ENCODE measurements at places on chromosomes 5 and 9.

DNA sequence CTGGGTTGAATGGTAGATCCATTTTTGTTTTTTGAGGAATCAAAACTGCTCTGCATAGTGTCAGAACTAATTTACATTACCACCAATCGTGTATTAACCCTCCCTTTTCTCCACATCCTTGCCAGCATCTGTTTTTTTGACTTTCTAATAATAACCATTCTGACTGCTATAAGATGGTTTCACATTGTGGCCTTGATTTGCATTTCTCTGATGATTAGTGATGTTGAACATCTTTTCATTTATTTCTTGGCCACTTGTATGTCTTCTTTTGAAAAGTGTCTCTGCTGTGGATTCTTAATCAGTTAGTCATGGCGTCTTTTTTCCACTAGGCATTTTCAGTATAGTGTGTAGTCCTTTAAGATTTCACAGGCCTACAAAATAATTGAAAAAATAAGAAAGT, 2144.3 kb upstream of the C9orf72 start:
- no peak for DNase-seq

DNA sequence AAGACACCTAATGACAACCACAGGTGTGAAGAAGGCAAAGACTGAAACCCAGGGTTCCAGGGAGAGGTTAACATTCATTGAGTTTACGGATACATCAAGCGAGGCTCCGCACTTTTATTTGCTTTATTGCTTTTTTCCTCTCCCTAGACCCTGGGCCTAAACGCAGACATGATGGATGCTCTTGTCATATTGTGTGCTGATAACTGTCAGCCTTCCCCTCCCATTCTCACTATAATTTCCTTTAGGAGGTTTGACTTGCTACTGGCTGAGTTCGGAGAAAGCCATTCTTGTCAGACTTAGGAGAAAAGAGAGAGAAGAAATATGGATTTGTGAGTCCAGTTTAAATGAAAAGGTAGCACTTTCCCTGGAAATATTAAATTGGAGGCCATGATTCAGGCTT, 471.6 kb downstream of the DNAH5 start:
- no peak for DNase-seq

DNA sequence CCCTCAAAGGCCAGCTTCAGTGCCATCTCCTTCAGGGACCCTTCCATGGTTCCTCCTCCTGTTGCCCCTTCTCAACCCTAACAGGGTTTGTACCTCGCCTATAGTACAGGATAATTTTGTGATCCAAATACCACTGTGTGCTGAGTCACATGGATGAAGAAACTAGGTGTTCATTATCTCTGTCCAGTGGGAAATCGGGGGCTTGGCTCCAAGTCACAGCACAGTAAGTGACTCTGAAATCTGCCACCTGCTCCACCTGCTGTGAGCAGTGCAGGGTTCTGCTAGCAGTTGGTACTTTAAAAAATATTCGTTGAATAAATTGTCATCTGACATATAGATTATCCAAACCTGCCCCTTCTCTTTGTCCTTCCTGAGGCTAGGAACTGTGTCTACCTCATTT, 123.2 kb upstream of the OTULINL start:
- DNase-seq, result no peak

- DNase-seq, result no peak
Observed at GRCh38 chr9:92627651-92628050, 42.3 kb downstream of the IPPK start.

- no peak for DNase-seq
Observed at GRCh38 chr9:20496328-20496727, 126.0 kb downstream of the MLLT3 start.

GRCh38 chr9:29802454-29802853, 2229.2 kb upstream of the C9orf72 start:
- DNase-seq, result no peak

DNA sequence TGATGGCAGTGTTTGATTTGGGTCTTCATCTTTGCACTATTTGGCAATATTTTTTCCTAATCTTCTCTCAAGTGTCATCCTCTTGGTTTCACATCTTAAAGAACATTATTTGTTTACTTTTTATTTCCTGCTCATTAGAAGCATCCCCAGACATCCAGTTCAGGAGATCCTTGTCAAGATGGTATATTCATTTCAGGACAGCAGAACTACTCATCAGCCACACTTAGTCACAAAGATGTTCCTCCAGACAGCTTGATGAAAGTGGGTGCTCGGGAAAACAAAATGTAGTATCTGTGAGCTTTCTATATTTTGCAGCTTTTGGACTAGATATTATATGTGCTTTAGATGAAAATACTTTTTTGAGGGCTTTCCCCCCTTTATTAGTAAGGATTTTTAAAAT, 72.1 kb upstream of the SREK1 start:
- DNase-seq, result no peak

DNA sequence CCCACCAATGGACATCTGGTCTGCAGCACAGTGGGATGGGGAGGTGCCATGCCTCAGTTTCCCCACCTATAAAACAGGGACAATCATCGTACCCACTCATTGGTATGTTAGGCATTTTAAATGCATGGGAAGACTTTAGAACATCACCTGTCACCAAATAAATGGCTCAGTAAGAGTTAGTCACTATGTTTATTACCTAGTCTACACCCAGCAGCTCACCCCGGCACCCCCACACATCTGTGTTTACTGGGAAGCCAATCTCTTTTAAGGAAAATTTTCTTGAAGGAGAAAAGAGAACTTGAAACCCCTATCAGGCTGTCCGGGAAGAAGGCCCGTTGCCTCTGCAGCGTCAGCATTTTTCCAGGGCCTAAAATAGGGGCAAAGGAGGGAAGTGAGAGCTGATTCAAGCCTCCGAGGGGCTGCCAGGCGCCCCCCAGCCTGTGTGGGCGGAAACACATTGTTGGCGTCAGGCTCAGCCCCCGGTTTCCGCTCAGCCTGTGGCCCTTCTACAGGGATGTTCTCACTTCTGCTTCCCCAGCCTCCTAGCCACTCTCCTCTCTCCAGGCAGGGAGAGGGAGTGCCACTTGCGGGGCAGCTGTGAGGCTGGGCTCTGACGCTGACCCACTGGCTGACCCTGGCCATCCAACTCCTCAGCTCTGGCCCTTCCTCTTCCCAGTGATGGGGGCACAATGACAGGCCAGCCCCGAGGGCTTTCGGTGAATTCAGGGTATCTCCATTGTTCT, 4.6 kb downstream of the CSF1R start:
- no peak for DNase-seq

GRCh38 chr5:7856855-7857254, 5.9 kb upstream of the CFAP90 start:
- DNase-seq, result no peak

GRCh38 chr5:103211576-103212561, 46.7 kb upstream of the MACIR start:
- DNase-seq, result no peak

DNA sequence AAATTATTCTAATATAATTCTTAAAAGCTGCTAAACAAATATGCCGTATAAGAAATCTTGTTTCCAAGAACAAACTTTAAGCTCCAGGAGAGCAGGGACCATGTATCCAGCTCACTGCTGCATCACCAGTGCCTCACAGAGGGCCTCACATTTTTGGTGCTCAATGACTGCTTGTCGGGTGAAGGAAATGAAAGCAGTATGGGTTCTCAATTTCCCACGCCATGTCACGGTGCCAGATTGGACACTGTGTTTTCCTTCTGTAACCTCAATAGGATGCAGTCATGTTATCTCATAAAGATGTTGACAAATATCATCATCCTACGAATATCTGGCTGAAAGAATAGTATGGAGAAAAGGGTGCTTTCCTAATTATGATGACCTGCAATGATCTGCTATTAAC, 64.7 kb downstream of the POU5F2 start:
- no peak for DNase-seq

DNA sequence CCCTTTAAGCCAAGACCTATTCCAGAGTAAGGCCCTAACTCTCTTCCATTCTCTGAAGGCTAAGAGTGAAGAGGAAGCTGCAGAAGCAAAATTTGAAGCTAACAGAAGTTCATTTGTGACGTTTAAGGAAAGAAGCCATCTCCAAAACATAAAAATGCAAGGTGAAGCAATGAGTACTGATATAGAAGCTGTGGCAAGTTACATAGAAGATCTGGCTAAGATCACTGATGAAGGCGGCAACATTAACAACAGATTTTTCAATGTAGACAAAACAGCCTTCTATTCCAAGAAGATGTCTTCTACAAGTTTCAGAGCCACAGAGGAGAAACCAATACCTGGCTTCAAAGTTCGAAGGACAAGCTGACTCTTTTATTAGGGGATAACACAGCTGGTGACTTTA, 1143.4 kb downstream of the CDH12 start:
- no peak for DNase-seq

DNA sequence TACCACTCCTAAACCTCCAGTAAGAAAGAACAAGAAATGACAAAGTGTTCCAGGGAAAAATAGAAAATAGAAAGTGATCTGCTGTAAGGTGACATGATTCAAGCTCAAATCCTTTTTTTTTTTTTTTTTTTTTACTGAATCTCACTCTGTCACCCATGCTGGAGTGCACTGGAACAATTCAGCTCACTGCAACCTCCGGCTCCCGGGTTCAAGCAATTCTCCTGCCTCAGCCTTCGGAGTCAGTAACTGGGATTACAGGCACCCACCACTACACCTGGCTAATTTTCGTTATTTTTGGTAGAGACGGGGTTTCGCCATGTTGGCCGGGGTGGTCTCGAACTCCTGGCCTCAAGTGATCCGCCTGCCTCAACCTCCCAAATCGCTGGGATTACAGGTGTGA, 35.9 kb downstream of the TTLL11 start:
- DNase-seq, result no peak

DNA sequence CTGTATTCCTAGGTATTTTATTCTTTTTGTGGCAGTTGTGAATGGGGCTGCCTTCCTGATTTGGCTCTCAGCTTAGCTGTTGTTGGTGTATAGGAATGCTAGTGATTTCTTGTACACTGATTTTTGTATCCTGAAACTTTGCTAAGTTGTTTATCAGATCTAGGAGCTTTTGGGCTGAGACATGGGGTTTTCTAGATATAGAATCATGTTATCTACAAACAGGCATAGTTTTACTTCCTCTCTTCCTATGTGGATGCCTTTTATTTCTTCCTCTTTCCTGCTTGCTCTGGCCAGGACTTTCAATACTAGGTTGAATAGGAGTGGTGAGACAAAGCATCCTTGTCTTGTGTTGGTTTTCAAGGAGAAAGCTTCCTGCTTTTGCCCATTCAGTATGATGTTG, 129.9 kb downstream of the DMXL1 start:
- no peak for DNase-seq

GRCh38 chr5:173594061-173594460, 22.4 kb downstream of the BOD1 start:
- no peak for DNase-seq

DNA sequence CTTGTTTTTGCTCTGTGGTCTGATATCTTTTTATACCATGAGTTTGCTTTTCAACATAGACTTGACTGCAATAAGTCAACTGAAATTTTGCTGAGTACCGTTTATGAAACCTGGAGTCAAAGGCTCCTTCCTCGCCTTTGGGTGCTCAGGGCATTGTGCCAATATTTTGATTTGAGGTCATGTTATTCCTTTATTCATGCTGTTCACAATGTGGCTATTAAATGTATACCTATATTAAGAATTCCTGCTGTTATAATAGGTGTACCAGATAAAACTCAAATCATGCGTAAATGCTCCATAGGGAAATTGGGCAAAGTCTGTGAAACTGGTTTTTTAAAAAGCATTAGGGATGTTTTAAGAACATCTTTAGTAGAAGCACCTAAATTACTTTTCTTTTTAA, 334.0 kb upstream of the NUDT12 start:
- DNase-seq, result no peak

- no peak for DNase-seq
Observed at GRCh38 chr5:161086461-161086860, 234.4 kb upstream of the ATP10B start.

DNA sequence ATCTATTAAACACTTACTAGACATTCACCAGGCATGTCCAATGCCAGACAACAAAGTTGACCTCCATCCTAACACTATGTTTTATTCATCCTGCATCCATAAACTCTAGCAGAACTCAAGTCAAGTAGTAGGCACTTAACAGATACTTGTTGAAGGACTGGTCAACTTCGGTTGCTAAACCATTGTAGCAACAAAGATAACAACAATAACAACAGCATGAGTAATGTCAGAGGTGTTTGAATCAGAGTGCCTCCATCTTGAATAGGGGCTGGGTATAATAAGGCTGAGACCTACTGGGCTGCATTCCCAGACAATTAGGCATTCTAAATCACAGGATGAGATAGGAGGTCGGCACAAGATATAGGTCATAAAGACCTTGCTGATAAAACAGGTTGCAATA, 180.5 kb upstream of the ZNF462 start:
- no peak for DNase-seq

GRCh38 chr9:21812415-21812814, 10.0 kb downstream of the MTAP start:
- no peak for DNase-seq

DNA sequence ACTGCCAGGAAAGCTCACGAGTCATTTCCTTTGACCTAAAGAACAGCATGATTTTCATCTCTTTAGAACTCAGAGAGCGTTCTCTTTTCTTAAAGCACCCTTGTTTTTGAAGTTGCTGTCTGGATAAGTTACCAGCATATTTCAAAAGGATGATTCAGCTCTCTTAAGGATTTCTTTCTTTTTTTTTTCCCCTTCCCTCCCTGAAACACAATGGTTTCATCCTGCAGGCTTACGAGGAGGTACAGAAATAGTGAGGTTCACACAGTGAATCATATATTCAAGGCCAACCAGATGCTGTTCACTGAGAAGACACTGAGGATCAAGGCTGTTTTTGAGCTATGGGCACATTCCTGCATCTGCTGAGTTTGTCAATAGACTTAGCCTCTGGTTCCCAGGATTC, 257.2 kb downstream of the KIF4B start:
- DNase-seq, result no peak

DNA sequence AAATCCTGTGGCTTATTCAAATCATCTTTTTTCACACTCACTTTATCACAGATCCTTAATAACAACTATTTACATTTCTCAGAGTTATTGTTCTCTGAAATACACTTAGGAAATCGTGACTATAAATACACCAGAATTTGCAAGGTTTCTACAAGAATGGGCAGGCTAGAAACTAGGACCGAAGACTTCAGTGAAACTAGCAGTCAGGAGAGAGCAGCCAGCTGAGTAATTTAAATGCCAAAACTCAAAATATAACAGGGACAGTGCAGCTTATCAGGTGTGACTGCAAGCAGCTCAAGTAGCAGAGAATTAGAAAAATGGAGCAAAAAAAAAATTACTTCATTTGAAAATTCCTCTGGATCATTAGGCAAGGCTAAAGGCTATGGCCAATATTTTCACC, 719.3 kb upstream of the ZNF608 start:
- DNase-seq, result no peak

Data from stimulated activated CD4-positive, alpha-beta T cell treated with anti-CD3 and anti-CD28 coated beads, TNF-alpha, amount 100 ng/mL, for 1 hour (primary cell).